ENCODE measurements at places on chromosomes 7 and 10.

- DNase-seq: no peak
These were observed 22.5 kb downstream of the FAM171A1 start for GRCh38 chr10:15348579-15348978.

GRCh38 chr10:86336341-86336740 lies 30.3 kb downstream of the GRID1 start:
- DNase-seq: no peak

GRCh38 chr7:65722361-65722792 lies 150.5 kb upstream of the VKORC1L1 start:
- peak; percentile 39 for DNase-seq

DNA sequence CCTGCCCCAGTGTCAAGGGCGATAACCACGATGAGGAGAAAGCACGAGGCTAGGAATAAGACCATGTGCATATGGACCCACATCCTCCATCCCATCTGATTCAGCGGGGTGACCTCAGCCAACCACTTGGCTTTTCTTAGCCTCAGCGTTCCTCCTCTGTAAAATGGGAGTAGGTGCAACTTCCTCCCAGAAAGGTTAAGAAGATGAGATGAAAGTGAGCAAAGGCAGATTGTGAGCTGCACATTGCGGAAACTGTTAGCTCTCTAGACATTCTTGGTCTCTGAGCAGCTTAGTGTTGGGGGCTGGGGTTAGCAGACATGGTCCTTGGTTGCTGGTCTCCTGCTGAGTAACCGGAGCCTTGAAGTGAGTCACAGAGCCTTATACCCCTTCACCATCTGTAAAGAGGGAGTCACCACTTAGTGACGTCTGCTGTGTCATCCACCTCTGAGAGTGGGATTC lies 497.3 kb upstream of the GALNT17 start:
- no peak for DNase-seq

GRCh38 chr7:124246262-124246863 lies 213.5 kb upstream of the TMEM229A start:
- DNase-seq: no peak

DNA sequence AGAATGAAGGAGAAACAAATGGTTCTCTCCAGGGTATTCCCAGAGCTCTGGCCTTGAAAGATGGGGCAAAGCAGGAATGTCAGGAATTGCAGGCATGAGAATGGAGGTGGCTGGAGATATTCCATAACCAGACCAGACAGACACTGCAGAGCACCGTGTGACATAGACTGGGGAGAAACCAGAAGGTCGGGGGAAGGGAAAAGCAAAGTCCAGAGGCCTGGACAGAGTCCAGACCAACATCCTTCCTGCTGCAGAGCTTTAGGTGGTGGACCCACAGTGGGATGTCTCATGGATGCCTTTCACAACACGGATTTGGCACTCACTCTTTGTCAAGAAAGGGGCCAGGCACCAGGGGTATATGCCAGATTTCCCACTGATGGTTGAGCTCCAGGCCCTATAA lies 177.2 kb upstream of the INHBA start:
- DNase-seq: no peak

DNA sequence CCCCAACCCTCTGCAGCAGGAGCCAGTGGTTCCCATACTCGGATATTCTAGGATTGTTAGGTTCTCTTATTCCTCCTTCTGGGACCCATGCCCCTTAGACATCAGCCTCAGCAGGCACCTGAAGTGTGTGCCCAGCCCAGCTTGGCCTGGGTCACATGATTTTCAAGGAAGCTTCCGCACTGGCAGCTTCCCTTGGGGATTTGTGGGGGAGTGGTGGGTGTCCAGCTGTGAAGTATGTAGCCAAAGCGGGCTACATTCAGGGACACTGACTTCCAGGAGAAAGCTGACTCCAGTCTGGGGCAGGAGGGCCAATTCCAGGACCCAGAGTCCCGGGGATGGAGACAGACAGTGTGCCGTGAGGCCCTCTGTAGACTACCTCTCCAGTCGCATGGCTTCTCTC lies 1.3 kb downstream of the LDB1 start:
- no peak for DNase-seq

DNA sequence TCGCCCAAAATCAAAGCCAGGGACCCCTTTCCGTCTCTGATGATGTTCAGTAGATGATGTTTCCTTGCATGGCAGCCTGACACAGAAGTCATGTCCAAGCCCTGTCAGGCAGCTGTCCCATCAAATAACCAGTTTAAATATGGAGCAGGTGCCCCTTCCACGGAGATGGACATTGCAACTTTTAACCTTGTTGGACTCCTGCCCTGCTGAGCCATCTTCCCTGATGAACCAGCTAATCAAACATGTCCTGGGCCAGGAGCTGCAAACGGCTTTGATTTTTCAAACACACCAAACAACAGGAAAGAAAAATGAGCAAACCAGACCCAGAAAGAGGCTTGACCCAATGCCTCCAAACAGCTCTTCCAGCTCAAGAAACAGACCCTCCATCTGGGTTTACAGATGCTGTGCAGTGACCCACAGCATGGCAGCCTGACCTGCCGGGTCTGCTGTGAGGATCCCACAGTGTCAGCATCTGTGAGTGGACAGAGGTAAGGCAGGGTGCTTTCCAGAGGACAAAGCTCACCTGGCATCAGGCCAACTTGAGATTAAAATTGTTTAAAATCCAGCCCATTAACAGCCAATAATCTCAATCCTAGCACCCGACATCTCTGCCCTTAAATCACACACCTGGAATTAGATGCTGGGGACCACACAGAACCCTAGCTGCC lies 372.6 kb downstream of the GRID1 start:
- no peak for DNase-seq

DNA sequence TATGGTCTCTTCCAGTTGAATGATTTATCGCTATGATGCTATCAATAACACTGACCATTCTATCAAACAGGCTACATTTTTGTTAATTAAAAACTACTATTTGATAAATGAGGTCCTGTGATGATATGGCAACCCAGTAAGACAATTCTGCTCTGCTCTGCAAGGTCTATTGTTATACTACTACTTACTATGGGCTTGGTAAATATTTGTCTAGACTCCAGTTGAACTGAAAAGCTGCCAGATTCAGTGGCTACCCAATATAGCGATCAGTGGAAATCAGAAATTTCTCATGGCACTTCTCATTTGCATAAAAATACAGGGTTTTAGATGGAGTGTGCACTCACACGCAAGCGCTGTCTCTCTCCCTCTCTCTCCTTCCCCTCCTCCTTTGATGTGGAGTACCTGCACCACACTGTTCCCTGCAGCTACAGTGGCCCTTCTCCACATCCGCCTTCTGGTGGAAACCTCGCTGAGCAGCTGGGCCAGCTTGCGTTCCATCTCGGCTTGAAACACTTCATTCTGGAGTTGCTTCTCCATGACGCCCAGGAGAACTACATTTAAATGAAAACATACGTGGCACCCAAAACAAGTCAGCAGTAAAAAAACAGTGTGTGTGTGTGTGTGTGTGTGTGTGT lies 77.9 kb downstream of the KIAA1549 start:
- DNase-seq: no peak

DNA sequence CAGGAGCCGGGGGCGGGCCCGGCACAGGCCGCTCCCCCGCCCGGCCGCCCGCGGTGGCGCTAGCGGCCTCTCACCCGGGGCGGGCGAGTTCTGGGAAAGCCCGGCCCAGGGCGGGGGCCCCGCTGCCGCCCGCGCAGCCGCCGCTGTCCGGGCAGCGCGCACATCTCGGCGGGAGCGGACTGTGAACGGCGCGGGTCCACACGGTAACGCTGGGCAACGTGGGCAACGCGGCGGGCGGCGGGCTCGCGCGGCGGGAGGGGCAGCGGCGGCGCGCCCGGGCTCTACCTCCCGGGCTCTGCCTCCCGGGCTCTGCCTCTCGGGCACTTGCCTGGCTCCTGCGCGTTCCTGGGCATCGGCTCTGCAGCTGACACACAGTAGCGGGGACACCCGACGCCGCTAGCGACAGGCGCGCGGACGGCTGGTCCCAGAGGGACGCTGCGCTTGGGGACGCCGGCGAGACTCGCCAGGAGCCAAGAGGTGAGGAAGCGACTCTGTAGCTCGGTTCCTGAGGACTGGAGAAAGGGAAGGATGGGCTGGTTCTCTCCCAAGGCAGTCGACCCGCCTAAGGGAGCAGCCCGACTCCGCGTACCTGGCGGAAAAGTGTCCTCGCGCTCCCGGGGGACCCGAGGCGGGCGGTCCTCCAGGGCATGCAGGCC lies at the start of gene PLCE1:
PLCE1 (plus strand) TSS at position 150 of the 656 bp plus-strand sequence. CDS start 37,116 bp downstream, outside the sequence.
- DNase-seq: no peak

DNA sequence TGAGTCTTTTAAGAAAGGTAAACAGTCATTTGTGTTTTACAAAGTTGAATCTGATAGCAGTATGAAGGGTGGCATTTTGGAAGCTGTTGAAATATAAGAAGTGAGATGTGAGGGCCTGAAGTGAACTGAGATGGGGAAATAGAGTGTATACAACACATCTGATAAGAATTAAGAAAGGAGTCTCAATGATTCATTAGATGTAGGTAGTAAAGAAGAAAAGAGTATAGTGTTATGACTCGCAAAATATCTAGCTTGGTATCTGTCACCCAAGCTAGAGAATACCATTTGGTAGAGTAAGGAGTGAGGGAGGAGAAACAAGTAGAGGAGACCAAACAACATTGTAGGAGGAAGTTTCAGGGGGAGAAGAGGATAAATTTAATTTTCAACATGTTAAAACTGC lies 5.3 kb downstream of the PTPN12 start:
- no peak for DNase-seq

DNA sequence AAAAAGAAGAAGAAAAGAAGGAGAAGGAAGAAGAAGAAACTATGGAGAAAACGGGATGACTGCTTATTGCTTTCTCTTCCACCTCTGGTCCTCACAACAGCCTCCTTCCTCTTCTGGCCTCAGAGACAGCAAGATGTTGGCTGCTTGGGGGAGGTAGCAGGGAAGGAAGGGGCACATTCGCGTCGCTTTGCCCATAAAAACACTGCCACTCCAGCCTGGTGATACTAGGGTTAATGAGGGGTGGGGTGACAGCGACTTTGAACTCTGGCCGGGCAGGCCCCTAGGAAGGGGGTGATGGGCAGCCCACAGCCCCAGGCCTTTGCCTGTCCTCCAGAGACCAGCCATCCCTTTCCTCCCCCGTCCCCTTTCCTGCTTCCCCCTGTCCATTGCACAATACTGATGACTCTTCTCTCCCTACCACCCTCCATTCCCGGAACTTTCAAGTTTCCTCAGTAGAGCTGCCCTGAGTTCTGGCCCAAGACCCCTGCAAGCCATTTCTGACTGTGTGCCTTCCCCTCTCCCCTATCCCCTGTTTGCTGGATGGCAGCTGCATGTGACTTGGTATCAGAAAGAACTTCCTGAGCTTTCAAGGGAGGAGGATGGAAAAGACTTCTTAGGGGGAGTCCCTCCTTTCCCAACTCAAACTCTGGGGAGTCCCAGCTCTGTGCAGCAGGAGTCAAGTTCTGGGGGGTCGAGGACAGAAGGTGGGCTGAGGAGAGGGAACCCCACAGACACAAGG lies 2.2 kb upstream of the CUEDC2 start:
- no peak for DNase-seq

- DNase-seq: no peak
These were observed 19.3 kb upstream of the ADAMTS14 start for GRCh38 chr10:70652761-70653657.

- DNase-seq: no peak
These were observed 6.4 kb downstream of the MAFK start for GRCh38 chr7:1536743-1537534.

GRCh38 chr10:33195608-33196376 lies 138.7 kb downstream of the NRP1 start:
- no peak for DNase-seq

GRCh38 chr10:46106410-46107255 lies 60.6 kb upstream of the MSMB start:
- no peak for DNase-seq

- no peak for DNase-seq
These were observed 123.9 kb downstream of the DOCK4 start for GRCh38 chr7:112082306-112082705.

DNA sequence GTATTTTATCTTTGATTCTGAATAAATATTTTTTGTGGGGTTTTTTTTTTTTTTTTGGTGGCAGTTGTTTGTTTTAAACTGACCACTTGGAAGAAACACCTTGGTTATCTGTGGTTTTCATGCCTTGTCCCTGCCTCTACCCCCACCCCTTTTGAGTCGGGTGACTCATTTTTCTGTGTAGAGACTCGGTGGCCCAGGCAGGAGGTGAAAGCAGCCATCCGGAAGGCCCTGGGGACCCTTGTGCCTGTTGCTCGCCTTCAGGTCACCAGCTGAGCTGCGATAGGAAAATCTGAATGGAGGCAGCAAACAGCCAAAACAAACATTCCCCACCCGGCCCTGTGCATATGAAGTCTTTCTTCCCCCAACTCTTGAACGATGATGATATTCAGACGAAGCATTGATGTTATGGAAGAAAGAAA lies 22.8 kb downstream of the CYP17A1 start:
- no peak for DNase-seq

GRCh38 chr10:110481919-110482318 lies 15.8 kb upstream of the DUSP5 start:
- no peak for DNase-seq

GRCh38 chr10:96511044-96511945 lies 2.4 kb downstream of the TLL2 start:
- DNase-seq: no peak

DNA sequence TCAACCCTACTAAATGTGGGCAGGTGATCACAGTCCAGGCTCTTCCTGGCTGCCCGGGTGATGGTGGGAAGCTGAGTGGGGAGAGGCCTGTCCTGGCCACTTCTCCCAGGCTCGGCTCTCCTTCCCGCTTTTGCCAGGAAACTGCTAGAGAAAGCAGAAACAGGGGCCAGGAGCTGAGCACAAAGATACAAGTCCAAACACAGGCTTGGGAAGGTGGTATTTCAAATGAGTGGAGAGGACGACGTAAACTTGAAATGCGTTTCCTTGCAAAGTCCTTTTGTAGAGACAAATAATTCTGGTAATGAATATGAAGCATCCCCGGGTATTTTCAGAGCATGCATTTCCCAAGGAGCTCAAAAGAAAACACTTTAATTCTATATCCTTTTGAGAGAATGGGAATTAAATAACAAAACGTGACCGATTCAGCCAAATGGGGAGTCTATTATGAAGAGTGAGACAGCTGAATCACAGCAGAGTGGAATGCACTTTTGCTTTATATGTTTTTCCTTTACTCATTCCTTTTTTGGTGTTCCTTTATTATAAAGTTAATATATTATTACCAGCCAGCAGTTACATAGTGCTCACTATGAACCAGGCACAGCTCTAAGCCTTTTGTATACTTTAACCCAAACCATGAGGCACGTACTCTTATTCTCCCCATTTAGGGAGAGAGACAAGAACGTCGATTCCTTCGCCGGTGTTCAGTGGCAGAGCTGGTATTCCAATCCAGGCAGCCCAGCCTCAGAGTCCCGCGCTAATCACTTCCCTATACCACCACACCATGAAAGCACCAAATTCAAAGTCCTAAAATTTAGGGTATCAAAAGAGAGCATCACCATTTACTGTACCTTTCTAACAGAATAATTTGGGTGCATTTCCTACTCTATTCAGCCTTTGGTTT lies 218.2 kb upstream of the KLF14 start:
- no peak for DNase-seq

- DNase-seq: no peak
These were observed 40.0 kb upstream of the NPFFR1 start for GRCh38 chr10:70323697-70324338.

DNA sequence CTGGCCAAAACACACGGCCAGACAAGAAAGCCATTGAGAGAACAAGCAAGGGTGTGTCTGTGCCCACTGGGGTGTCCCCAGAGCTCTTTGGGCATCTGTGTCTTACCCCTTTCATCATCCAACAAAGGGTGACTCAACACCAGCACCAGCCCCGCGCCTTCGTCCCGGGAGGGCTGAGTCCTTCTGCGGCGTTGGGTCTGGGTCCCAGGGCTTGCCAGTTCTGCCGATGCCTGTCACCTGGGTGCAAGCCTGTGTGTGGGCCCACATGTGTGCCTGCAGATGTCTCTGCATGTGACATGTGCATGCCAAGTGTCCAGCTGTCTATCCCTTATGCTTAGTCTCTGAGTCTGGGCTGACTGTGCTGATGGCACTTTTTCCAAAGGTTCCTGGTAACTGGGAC lies 24.4 kb upstream of the ELN start:
- DNase-seq: no peak

Data from cerebellar nuclear complex (tissue), 1 donor.